HFFc6 (cell line): ENCODE measurements at places on chromosomes 7 and 10. TPM values are rescaled to one million over a fixed set of nuclear protein-coding genes. Genes with fewer than 3 reads are reported as not detected.

PPP1R17 gene
- total RNA-seq = not detected in 3 replicates

ZKSCAN1 gene
- 58.7 to 79.2 TPM (median 65.7 TPM) in 3 replicates for total RNA-seq

NKX2-3 gene
- total RNA-seq = not detected in 3 replicates

GFRA1 gene
- total RNA-seq = 10.5 and 17.2 TPM in 2 replicates

PRTFDC1 gene
- total RNA-seq = 17.1 and 30.1 TPM in 2 replicates

CDHR1 gene
- total RNA-seq = not detected in 3 replicates

GPRIN2 gene
- not detected in 3 replicates for total RNA-seq

ADRA2A gene
- total RNA-seq = not detected in 3 replicates

DNA sequence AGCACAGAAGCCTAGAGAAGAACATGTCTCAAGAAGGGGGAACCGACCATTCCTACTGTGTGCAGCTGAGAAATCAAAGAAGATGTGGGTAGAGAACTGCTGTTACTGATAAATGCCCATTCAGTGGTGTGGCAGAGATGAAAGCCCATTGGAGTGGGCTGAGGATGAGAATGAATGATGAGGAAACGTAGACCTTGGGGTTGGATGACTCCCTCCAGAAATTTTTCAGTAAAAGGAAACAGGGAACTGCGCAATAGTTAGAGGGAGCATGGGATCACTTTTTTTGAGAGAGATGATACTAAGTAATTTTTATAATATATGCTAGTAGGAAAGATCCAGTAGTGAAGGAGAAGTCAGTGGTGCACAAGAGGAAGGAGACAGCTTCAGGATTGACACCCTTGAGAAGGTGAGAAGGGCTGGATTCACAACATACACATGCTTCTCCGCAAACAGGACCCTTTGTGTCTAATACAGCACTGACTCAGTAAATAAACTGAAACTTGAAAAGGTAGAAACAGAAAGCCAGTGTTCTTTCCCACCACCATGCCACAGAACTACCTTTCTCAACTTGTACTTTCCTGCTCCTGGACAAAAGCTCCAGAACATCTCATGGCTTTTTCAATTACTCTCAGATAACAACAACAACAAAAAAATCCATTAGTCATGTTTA, 104.7 kb upstream of the IL6 start:
- no peak overlapping the region for H3K4me3 ChIP-seq
- H3K27me3 ChIP-seq = no peaks in the 10 kb centered on the region; the same call in 1 of the 2 replicates
- peaks cover 14% of the 10 kb centered on the region for H3K4me1 ChIP-seq
- peaks cover 26% of the 10 kb centered on the region for H3K36me3 ChIP-seq
- H3K27ac ChIP-seq = no peak overlapping the region

DNA sequence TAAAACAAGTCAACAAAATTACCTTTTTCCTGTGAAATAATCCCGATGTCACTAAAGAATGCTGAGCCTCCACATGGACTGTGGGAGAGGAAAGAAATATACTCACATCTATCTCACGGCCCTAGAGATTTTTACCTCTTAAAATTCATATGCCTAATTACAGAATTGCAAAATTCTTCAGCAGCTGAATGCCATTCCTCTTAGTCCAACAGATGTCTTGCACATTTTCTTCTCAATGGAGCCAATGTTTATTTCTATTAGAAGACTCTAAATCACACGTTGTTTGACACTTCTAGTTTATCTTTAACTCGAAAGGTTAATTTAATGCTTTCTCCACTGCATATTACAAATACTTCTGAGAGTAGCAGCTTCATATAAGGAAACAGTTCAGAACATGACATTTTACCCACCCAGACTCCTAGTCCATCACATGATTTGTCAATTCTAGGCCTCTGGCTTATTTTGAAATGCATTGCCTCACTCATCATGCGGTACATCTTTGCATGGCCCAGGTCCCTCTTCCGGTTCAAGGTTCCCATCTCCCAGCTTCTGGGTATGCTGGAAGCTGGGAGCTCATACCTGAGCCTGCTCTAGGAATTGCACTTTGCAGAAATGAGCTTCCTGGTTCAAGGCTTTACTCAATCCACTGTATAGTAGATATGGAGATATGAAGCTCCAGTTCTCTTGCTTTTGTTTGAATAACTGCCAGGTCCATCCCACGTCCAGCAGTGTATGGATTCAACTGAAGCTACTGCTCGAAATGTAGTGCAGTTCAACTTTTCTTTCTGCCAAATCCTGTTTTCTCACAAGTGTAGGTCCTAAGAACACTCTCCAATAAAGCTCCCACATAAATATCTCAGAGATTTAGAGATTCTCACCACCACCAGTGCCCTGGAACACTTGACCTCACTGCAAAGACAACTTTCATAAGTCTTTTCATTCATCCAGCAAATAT, 306.2 kb downstream of the GPR37 start:
- H3K4me3 ChIP-seq = no peak overlapping the region
- no peak for DNase-seq
- no peaks in the 10 kb centered on the region for H3K27me3 ChIP-seq
- H3K27ac ChIP-seq = no peak overlapping the region

GRCh38 chr7:158497627-158498026, 90.0 kb downstream of the PTPRN2 start:
- no peaks in the 10 kb centered on the region for H3K4me1 ChIP-seq
- H3K27me3 ChIP-seq = peaks cover 4% of the 10 kb centered on the region
- H3K27ac ChIP-seq = no peak overlapping the region
- H3K36me3 ChIP-seq = no peaks in the 10 kb centered on the region

- H3K4me3 ChIP-seq = no peak overlapping the region
- H3K4me1 ChIP-seq = no peaks in the 10 kb centered on the region
- no peaks in the 10 kb centered on the region for H3K27me3 ChIP-seq
- no peak overlapping the region for H3K27ac ChIP-seq
These were observed 233.3 kb upstream of the PTPRZ1 start for GRCh38 chr7:121639705-121640104.

- no peaks in the 10 kb centered on the region for H3K36me3 ChIP-seq
- no peak overlapping the region for H3K27ac ChIP-seq
- H3K27me3 ChIP-seq = peaks cover 30% of the 10 kb centered on the region
These were observed 25.1 kb downstream of the ZNF467 start for GRCh38 chr7:149748076-149748874.

DNA sequence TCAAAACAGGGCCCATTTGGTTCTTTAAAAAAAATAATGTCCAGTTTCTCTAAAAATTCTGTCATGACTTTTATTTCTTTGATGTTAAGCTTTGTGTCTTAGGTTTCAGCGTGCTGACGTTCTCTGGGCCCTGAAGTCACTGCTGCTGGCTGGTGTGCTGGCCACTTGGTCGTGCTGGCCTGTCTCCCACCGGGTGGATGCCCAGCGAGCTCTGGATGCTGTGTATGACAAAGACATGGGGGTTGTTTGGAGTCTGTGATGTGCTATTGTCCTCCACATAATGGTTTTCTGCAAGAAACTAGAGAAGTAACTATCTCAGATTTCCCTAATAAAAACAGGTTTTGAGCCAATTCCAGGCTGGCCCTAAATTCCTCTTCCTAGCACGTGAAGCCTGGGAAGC, 9.5 kb upstream of the IDI2 start:
- DNase-seq = no peak
- no peaks in the 10 kb centered on the region for H3K27me3 ChIP-seq

DNA sequence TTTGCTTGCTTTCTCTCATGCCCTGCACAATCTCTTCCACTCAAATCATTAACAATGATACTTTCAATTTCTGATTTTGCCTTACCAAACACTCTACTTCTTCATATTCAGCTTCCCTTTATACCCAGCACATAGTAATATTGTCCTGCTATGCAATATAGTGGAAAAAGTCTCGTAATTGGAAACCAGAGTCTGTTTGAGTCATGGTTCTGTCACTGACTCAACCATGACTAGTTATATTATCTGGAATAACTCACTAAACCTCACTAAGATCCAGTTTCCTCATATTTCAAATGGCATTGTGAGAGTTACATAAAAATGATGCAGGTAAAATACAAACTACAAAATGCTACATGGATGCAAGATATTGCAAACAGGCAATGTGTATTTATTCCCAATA, 98.5 kb upstream of the LRRTM3 start:
- H3K4me3 ChIP-seq = peak overlapping the region; percentile 57
- H3K27ac ChIP-seq = peak overlapping the region; percentile 56
- peak; percentile 58 for DNase-seq
- no peaks in the 10 kb centered on the region; the same call in 1 of the 2 replicates for H3K27me3 ChIP-seq
- H3K36me3 ChIP-seq = no peaks in the 10 kb centered on the region

DNA sequence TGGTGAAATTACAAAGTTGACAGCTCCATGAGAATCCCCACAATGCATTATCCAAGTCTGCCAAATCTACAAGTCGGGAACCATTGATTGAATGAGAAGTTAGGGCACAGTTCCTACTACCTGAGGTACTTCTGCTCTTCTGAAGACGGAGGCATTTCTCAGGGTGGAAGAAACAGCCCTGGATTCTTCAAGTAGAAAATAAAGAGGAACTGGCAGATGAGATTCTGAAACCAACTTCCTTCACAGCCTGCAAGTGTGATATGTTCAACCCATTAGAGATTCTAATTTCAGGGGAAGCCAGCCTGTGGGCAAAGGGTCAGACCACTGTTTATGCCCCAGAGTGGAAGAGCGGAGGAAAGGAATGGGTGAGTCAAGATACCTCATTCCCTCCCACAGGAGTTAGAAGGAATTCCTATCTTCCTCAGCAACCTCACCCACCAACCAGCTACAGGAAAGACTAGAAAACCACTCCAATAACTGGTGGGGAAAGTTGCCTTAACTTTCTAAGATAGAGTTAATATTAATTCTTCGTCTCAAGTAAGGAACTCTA, 50.5 kb upstream of the BMPER start:
- no peaks in the 10 kb centered on the region; the same call in 1 of the 2 replicates for H3K36me3 ChIP-seq
- H3K4me3 ChIP-seq = peak overlapping the region; percentile 50
- H3K27me3 ChIP-seq = 0 out of 2 replicates have a peak, but pooled peaks cover 2% of the 10 kb centered on the region
- H3K27ac ChIP-seq = peak overlapping the region; percentile 64
- peak; percentile 80 for DNase-seq
- peaks cover 43% of the 10 kb centered on the region for H3K4me1 ChIP-seq

DNA sequence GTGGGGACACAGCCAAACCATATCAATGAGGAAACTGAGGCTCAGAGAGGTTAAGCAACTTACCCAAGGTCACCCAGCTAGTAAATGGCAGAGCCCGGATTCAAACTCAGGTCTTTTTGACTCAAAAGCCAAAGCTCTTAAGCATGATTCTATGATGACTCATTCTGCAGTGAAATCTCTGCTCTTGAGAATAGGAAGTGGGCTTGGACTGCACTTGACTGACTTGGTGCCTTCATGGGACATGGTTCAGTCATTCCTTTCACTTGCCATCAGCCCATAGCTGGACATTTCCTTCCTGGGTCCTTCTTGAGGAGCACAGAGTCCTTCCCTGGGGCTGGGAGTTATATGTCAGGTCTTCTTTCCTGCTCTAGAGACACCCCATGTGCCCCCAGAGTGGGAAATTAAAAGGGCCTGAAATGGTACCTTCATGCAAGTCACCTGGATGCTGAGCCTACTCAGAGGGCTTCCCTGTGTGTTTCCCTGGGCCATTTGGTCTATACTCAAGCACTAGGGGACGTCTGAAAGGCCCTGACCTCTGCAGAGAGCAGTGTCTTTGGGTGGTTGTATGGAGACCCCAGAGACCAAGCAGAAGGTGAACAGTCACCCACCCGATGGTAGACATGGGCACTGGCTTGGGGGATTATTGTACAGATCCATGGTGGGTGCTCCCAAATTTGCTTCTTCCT, 62.4 kb upstream of the SDK1 start:
- H3K4me3 ChIP-seq = no peak overlapping the region
- no peak overlapping the region for H3K27ac ChIP-seq
- no peaks in the 10 kb centered on the region for H3K27me3 ChIP-seq

GRCh38 chr10:115001506-115002381, 63.7 kb downstream of the TRUB1 start:
- H3K27me3 ChIP-seq = peaks cover 5% of the 10 kb centered on the region; the same call in 1 of the 2 replicates
- H3K4me3 ChIP-seq = peak overlapping the region; percentile 53
- no peak for DNase-seq
- H3K27ac ChIP-seq = no peak overlapping the region
- H3K36me3 ChIP-seq = no peaks in the 10 kb centered on the region

GRCh38 chr7:4269746-4270145, 412.3 kb upstream of the FOXK1 start:
- H3K27ac ChIP-seq = no peak overlapping the region
- H3K27me3 ChIP-seq = peaks cover 1% of the 10 kb centered on the region; the same call in 1 of the 2 replicates
- peaks cover 4% of the 10 kb centered on the region; the same call in 1 of the 2 replicates for H3K36me3 ChIP-seq
- no peaks in the 10 kb centered on the region for H3K4me1 ChIP-seq
- H3K4me3 ChIP-seq = no peak overlapping the region

- H3K27ac ChIP-seq = peak overlapping the region; percentile 92
- peaks cover 66% of the 10 kb centered on the region for H3K4me1 ChIP-seq
- H3K27me3 ChIP-seq = peaks cover 1% of the 10 kb centered on the region; the same call in 1 of the 2 replicates
- DNase-seq = no peak
- peaks cover 4% of the 10 kb centered on the region; the same call in 1 of the 2 replicates for H3K36me3 ChIP-seq
These were observed 30.0 kb upstream of the TRIL start for GRCh38 chr7:28988091-28988490.

DNA sequence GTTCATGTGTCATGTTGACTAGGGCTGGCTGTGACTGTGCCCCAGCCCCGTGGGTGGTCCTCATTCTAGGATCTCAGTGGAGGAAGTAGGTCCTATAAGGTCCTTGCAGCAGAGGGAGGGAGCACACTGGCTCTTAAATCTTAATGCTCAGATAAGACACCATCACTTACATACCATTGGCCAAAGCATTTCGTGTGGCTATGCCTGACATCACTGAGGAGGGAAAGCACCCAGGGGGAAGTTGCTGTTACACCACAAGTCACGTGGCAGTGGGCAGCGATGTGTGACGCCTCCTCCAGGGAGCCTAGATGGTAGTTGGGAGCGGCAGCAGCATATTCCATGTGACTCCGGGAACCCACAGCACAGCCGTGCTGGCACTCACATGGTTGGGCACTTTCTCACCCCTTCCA, 224.7 kb upstream of the SH2B2 start:
- peak overlapping the region; percentile 58 for H3K27ac ChIP-seq
- H3K4me3 ChIP-seq = no peak overlapping the region
- peaks cover 15% of the 10 kb centered on the region for H3K36me3 ChIP-seq
- DNase-seq = no peak
- peaks cover 5% of the 10 kb centered on the region for H3K27me3 ChIP-seq
